ENCODE measurements at places on chromosomes 4 and X. TPM values are rescaled to one million over a fixed set of nuclear protein-coding genes. Genes with fewer than 3 reads are reported as not detected.

GPR119 gene
- not detected for total RNA-seq

RGN gene
- total RNA-seq, result 3.3 TPM

DCAF8L2 gene
- under 0.01 TPM for total RNA-seq

ADH1A gene
- total RNA-seq, result not detected

TMSB15A gene
- 0.85 TPM for total RNA-seq

All from smooth muscle cell of bladder (primary cell).